Liver (tissue), 10 donors: ENCODE measurements at places on chromosomes 3 and 15. TPM values are rescaled to one million over a fixed set of nuclear protein-coding genes. Genes with fewer than 3 reads are reported as not detected.

DNA sequence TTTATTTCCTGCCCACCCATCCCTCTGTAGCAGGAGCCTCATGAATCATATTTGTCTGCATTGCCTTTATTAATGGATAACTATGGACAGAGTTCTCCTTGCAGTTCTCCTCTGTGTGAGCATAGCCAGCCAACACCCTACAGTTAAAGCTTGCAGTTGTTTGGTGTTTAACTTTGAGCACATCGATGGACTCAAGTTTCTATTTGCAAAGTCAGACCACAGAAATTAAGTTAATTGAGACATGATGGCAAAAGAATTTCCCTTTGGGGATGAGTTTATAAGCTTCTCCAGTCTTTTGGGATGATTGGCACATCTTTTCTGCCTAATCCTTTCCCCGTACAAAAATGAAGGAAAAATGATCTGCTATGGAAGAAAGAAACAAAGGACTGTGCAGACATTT is 398.9 kb upstream of the THBS1 start:
- no peaks in the 10 kb centered on the region for H3K36me3 ChIP-seq
- no peaks in the 10 kb centered on the region for H3K27me3 ChIP-seq
- no peak overlapping the region for H3K4me3 ChIP-seq
- no peak overlapping the region for H3K27ac ChIP-seq
- no peaks in the 10 kb centered on the region for H3K4me1 ChIP-seq

- H3K4me3 ChIP-seq = no peak overlapping the region
- H3K4me1 ChIP-seq = peaks cover 8% of the 10 kb centered on the region
- H3K36me3 ChIP-seq = no peaks in the 10 kb centered on the region
- DNase-seq = peak; percentile 41
- no peaks in the 10 kb centered on the region for H3K27me3 ChIP-seq
- no peak overlapping the region for H3K27ac ChIP-seq
These were observed 12.4 kb downstream of the HES1 start for GRCh38 chr3:194148383-194148782.

DNA sequence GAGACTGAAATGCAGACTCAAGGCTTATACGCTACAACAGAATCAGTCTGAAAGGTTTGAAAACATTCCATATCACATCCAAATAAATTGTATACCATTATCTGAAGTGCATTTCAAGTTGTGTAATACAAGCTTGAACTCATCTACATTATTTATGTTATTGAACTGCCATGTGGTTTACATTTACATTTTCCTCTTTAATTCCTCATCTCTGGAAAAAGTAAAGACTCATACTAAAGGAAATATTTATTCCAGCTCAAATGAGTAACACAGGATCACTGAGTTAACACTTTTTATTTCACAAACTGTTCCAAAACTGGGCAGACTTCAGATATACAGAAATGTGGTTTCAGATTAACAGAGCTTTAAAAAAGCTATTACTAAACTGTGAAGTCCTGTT is 282.5 kb downstream of the ULK4 start:
- no peak for DNase-seq
- H3K36me3 ChIP-seq = no peaks in the 10 kb centered on the region
- H3K27me3 ChIP-seq = no peaks in the 10 kb centered on the region
- H3K4me3 ChIP-seq = no peak overlapping the region

DNA sequence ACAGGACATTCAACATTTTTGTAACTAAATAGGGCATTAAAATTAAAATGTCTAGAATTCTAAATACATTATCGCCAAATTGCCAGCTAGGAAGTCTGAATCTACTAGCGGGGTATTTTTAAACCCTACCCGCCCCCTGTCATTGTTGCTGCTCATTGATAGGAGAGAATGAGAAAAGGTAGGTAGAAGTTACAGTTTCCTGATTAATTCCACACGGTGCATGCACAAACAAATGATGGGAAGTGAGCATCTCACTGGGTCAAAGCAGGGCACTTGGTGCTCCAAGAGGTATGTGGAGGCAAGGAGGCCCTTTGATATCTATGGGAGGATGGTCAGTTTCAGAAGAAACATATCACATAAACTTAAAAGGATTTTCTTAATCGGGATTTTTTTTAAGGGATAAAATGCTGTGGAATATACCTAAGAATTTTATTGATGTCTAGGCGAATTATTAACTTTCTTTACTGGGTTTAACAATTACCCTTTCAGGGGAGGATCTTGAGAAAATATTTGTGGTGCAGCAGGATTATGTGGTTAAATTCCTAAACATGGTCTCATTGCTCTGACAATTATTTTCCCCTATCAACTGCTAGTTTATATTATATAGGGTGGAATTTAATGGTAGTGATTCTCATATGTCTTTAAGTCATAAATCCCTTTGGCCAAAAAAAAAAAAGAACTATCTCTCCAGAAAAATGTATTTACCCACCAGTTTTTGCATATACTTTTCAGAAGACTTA is 236.0 kb upstream of the GOLGA6L4 start:
- no peaks in the 10 kb centered on the region for H3K27me3 ChIP-seq
- no peak overlapping the region for H3K4me3 ChIP-seq
- H3K27ac ChIP-seq = no peak overlapping the region
- H3K4me1 ChIP-seq = no peaks in the 10 kb centered on the region

DNA sequence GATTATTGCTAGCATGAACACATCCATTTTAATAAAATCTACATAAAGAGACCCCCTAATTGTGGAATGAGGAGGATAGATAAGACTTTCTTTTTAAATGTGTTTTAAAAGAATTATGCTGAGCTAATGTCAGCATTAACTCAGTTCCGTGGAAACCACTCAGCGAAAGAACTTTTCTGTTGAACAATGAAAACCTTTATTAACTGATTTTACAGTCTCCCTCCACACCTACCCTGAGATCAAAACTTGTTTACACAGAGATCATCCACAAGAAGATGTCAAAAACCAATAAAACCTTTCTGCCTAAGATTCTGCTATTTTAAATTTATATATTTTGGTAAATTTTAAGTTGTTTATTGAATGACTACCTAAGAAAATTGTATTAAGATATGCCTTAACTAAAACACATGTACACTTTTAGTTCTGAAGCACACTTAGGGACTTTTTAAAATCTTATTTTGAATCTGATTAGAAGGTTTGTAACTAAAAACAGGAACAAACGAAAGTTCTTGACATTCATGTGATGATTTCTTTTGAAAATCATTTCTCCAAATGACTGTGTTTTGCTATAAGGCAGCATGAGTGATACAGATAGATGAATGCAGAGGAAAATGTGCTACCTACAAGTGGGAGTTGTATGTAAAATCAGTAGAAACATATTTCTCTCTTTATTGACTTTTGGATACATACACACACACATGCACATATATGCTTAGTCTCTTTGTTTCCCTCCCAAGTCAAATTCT is 369.0 kb downstream of the UNC13C start:
- H3K36me3 ChIP-seq = no peaks in the 10 kb centered on the region
- H3K27me3 ChIP-seq = no peaks in the 10 kb centered on the region
- H3K27ac ChIP-seq = no peak overlapping the region
- no peak for DNase-seq

DNA sequence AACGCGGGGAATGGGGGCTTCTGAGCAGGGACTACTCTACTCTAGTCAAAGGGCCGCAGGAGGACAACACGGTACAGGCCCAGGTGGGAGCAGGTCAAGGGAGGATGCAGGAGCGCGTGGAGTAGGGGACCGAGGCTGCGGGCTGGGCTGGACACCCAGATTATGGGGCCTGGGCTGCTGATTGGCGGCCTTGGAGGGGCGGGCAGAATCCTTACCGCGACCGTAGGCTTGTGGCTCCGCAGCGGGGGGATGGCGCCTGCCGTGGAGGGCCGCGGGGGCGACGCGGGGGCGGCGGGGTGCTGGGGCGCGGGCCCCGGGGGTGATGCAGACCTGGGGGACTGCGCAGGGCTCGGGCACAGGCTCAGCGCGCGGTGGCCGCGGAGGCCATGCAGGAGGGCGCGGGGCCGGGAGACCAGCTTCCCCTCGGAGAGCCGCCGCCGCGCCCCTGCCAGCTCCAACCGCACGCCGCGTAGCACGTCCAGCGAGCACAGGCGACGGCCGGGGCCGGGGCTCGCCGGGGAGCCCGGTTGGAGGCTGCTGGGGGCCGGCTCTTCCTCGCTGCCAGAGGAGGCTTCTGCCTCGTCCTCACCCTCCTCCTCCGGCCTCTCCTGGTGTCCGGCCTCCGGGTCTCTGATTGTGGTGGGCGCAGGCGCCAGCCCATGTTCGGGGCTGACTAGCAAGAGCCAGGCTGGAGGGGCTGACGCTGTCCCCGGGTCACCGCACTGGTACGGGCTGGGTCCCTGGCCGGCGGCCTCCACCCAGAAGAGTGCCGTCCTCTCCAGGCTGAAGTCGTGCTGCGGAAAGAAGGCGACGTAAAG is 12.9 kb downstream of the UBAP1L start:
- H3K27me3 ChIP-seq = no peaks in the 10 kb centered on the region
- no peaks in the 10 kb centered on the region for H3K4me1 ChIP-seq
- DNase-seq = no peak
- peaks cover 38% of the 10 kb centered on the region for H3K36me3 ChIP-seq
- no peak overlapping the region for H3K27ac ChIP-seq

DNA sequence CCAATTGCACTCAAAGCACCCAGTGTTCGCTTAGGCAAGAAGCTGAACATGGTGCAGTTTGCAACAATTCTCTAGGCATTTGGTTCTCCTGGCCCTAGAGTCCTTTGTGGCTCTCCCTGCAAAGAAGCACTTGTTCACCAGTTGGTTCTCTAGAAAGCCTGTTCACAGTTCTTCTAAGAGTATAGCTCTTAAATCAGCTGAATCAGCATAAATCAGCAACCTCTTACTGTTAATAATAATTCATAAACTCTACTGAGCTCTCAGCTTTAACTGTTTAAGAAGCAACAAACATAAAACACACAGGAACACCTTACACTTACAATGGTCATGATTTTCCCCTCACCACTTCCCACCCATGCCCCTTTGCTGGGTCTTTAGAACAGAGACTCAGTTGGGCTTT is 56.8 kb upstream of the PPP2R3A start:
- H3K27ac ChIP-seq = no peak overlapping the region
- H3K36me3 ChIP-seq = no peaks in the 10 kb centered on the region
- no peaks in the 10 kb centered on the region for H3K4me1 ChIP-seq
- H3K27me3 ChIP-seq = no peaks in the 10 kb centered on the region
- no peak for DNase-seq

DNA sequence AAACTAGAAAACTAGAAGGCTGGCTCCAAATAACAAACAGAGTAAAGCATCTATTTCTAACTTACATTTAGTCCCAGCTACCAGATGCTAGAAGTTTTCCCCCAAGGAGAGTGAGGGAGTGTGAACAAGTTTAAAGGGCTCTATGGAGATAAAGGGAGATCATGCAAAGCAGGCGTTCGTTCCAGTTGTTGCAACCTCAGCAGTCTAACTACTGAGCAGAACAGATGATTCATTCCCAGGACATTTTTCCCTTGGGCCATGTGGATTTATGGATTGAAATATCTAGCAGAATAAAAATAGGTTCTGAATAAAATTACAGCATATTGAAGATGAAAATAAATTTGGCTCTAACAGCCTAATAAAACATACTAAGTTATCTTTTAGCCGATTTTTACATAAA is 154.8 kb upstream of the TTC14 start:
- H3K4me1 ChIP-seq = no peaks in the 10 kb centered on the region
- H3K36me3 ChIP-seq = no peaks in the 10 kb centered on the region
- H3K27me3 ChIP-seq = no peaks in the 10 kb centered on the region
- no peak for DNase-seq
- no peak overlapping the region for H3K4me3 ChIP-seq
- H3K27ac ChIP-seq = no peak overlapping the region

DNA sequence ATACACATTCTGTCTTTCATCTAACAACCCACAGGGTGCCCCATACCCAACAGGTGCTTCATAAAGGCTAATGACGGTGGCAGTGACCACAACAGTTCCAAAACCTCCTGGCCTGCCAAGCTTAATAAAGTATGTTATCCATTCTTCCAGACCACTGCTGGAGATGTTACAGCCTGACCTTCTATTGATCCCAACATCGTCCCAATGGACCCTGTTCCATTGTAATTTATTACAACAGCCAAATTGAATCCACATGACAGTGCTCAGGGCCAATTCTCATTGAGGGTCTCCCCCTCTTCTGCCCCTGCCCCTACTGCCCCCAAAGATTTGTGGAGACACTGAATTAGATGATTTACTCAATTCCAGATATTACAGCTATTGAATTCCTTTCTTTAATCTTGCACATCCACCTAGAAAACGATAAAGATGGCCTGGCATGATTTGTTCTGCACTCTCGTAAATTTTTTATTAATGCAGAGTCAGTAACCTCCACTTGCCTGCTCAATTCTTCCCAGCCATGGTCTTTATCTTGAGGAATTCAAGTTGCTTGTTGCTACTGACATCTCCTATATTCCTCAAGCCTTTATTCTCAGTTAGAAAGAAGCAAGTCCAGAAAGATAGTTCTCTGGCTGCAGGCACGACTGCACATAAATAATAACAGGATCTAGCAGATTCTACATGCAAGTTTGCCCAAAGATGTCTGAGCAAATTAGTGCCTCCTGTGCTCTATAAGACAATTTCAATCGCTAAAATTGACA is 407.6 kb downstream of the ERC2 start:
- no peaks in the 10 kb centered on the region for H3K27me3 ChIP-seq
- no peaks in the 10 kb centered on the region for H3K36me3 ChIP-seq
- H3K4me3 ChIP-seq = no peak overlapping the region
- no peaks in the 10 kb centered on the region for H3K4me1 ChIP-seq
- H3K27ac ChIP-seq = no peak overlapping the region
- DNase-seq = no peak

DNA sequence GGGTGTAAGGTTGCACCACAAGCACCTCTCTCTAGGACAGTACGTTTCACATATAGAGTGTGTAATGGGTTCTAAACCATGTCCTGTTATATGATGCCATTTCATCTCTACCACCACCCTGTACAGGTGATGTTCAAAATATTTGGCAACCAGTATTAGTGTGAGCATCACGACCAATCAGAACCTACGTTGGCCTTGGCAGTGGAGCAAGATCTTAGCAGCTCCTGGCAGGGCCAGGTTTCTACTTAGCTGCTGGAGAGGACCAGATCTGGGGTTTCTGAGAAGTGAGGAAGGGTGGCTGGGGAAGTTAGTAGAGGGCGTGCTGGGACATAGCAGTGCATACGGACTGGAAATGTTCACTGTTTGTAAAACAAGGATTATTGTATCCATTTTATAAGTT is 23.1 kb upstream of the MITF start:
- H3K27ac ChIP-seq = no peak overlapping the region
- H3K27me3 ChIP-seq = peaks cover 2% of the 10 kb centered on the region
- H3K4me3 ChIP-seq = no peak overlapping the region
- no peak for DNase-seq
- H3K36me3 ChIP-seq = no peaks in the 10 kb centered on the region

- no peaks in the 10 kb centered on the region for H3K27me3 ChIP-seq
- no peaks in the 10 kb centered on the region for H3K4me1 ChIP-seq
- no peak overlapping the region for H3K4me3 ChIP-seq
- H3K27ac ChIP-seq = no peak overlapping the region
- DNase-seq = no peak
- no peaks in the 10 kb centered on the region for H3K36me3 ChIP-seq
These were observed 171.4 kb downstream of the THRB start for GRCh38 chr3:24323272-24323671.

- H3K27ac ChIP-seq = no peak overlapping the region
- no peaks in the 10 kb centered on the region for H3K27me3 ChIP-seq
These were observed 17.7 kb downstream of the CRTAP start for GRCh38 chr3:33131331-33132018.

Gene GASK1A
- 0.79 TPM for total RNA-seq

Gene CISH
- total RNA-seq = 4.7 TPM

Gene FETUB
- 3.1 TPM for total RNA-seq

Gene PLAAT1
- total RNA-seq = 0.37 TPM

Gene SOX14
- not detected for total RNA-seq

Gene GOLGA6L4
- 0.23 TPM for total RNA-seq

Gene FOXL2
- total RNA-seq = not detected

Gene ZIC1
- total RNA-seq = not detected
